ENCODE measurements at places on chromosomes 12 and 14. TPM values are rescaled to one million over a fixed set of nuclear protein-coding genes. Genes with fewer than 3 reads are reported as not detected.

TSPAN11 gene
- total RNA-seq: under 0.01 TPM

TGM1 gene
- total RNA-seq: 88.7 TPM

ASPG gene
- total RNA-seq: 6.9 TPM

CFAP251 gene
- total RNA-seq: 13.8 TPM

CCDC175 gene
- total RNA-seq: not detected

PDZRN4 gene
- total RNA-seq: not detected

GRCh38 chr14:59831121-59831730 lies 39.4 kb downstream of the RTN1 start:
- no peak for DNase-seq

GRCh38 chr14:70893858-70894291 lies 13.4 kb upstream of the PCNX1 start:
- no peak for DNase-seq

- DNase-seq: peak; percentile 69
Observed at GRCh38 chr12:49627752-49628360, 4.5 kb downstream of the PRPF40B start.

DNA sequence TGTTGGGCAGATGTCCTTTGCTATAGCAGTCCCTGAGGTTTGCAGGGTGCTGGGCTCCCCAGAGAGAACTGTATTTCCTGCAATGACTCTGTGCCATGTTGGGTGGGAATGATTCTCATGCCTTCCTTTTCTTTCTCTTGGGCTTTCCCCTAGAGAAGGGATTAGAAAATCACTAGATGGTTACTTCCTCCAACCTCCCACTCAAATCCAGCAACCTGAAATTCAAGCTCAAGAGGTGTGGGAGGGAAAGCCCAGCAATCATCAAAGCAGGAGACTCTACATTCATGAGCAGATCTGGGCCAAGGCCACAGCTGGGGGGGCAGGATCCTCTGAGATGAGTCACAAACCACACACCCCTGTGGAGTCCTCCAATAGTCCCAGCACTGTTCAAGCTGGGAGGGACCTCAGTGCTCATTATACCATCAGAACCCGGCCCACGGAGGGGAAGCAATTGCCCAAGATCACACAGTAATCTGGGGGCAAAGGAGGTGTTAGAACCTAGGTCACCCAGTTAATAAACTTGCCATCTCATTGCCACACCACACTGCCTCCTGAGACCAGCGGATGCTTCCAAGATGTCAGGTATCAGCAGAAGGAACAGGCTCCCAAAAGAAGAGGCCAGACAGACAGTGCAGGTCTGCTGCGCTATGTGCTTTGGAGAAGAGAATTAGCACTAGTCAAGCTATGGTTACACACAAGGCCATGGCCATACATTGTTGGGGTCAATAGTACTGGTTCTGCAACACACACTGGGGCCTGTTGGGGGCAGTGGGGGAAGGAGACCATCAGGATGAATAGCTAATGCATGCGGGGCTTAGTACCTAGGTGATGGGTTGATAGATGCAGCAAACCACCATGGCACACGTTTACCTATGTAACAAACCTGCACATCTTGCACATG lies 65.7 kb downstream of the TTC9 start:
- peak; percentile 94 for DNase-seq

DNA sequence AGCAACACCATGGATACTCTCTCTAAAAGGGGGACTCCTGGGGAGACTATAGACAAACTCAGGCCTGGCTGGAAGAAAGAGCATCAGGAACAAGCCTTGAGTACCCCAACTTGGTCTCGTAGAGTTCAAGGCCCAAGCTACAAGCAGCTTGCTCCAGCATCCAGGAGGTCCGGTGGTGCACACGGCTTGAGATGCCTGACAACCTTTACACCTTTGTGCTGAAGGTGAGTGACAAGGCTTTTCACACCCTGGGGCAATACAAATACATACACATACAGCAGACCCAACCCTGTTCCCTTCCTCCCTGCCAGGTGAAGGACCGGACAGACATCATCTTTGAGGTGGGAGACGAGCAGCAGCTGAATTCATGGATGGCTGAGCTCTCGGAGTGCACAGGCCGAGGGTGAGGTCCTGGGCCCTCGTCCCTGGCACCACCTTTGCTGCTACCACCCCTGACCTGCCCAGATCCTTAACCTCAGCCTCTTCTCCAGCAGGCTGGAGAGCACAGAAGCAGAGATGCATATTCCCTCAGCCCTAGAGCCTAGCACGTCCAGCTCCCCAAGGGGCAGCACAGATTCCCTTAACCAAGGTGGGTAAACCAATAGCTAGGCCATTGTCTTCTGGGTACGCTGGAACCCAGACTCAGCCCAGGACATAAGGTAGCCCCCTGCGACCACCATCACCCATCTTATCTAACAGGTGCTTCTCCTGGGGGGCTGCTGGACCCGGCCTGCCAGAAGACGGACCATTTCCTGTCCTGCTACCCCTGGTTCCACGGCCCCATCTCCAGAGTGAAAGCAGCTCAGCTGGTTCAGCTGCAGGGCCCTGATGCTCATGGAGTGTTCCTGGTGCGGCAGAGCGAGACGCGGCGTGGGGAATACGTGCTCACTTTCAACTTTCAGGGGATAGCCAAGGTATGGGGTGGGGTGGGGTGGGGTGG lies 41.2 kb downstream of the SH2B3 start:
- DNase-seq: no peak

GRCh38 chr12:52865090-52865944 lies 16.5 kb upstream of the KRT78 start:
- DNase-seq: peak; percentile 79

- DNase-seq: no peak
Observed at GRCh38 chr14:64688811-64689281, 15.4 kb upstream of the PLEKHG3 start.

DNA sequence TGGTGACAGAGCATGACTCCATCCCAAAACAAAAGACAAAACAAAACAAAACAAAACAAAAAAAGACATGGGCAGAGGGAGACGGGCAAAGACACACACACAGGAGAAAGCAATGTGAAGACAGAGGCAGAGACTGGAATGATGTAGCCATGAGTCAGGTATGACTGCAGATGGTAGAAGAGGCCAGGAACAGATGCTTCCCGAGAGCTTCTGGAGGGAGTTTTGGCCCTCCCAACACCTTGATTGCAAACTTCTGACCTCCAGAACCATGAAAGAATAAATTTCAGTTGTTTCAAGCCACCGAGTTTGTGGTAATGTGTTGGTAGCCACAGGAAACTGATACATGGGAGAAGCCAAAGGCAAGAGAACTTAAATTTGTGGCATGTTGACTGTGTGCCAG lies 27.1 kb downstream of the VWF start:
- peak; percentile 94 for DNase-seq

DNA sequence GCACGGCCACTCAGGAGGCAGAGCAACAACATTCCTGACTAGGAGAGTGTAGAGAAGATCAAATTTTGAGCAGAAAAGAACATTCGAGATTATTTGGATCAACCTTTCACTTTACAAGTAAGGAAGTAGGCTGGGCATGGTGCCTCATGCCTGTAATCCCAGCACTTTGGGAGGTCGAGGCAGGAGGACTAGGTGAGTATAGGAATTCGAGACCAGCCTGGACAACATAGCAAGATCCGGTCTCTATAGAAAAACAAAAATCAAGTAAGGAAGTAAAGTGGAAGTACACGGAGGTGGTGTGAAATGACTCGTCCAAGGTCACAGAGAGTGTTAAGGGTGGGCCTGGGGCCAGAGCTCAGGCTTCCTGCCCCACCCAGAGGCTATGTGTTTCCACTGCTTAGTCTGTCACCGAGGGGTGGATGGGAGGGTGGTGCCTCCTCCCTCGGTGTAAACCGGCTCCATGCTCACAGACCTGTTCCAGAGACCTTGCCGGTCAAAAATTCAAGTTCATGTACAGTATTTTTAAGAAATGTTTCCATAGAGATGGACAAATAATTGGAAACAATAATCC lies 51.9 kb downstream of the MAP1LC3B2 start:
- DNase-seq: no peak

DNA sequence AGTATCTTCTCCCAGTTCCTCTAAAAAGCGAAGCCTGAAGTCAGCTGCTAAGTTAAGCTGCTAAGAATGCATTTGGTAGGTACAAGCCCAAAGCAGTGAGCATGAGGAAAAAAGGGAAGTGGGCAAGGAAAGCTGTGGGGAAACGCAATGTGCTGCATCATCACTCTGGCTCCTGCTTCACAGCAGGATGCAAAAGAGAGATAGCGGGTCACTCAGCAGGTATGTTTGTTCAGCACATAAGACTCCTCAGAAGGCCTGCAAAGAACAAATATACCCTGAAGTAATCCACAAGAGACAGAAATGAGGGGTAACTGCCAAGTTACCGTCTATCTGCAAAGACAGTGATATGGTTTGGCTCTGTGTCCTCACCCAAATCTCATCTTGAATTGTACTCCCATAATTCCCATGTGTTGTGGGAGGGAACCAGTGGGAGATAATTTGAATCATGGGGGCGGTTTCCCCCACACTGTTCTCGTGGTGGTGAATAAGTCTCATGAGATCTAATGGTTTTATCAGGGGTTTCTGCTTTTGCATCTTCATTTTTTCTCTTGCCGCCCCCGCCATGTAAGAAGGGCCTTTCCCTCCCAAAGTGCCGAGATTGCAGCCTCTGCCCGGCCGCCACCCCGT lies 127.4 kb upstream of the EGLN3 start:
- peak; percentile 56 for DNase-seq

DNA sequence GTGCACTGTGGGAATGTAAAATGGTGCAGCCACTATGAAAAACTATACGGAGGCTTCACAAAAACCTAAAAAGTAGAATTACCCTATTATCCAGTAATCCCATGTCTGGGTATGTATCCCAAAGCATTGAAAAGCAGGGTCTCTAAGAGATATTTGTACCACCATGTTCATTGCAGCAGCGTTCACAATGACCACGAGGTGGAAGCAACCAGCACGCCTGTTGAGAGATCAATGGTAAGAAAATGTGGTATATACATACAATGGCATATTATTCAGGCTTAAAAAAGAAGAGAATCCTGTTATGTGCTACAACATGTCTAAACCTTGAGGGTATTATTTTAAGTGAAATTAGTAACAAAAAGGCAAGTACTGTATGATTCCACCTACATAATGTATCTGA lies 910 bp upstream of the NOPCHAP1 start:
- DNase-seq: no peak

All from bronchial epithelial cell (primary cell).